ENCODE measurements at places on chromosomes 1 and 21. TPM values are rescaled to one million over a fixed set of nuclear protein-coding genes. Genes with fewer than 3 reads are reported as not detected.

- no peaks in the 10 kb centered on the region for H3K27me3 ChIP-seq
- H3K4me1 ChIP-seq: no peaks in the 10 kb centered on the region
- no peak for DNase-seq
- no peak overlapping the region for H3K27ac ChIP-seq
- no peak overlapping the region for H3K4me3 ChIP-seq
These were observed 14.1 kb upstream of the TRAPPC10 start for GRCh38 chr21:43997766-43998742.

DNA sequence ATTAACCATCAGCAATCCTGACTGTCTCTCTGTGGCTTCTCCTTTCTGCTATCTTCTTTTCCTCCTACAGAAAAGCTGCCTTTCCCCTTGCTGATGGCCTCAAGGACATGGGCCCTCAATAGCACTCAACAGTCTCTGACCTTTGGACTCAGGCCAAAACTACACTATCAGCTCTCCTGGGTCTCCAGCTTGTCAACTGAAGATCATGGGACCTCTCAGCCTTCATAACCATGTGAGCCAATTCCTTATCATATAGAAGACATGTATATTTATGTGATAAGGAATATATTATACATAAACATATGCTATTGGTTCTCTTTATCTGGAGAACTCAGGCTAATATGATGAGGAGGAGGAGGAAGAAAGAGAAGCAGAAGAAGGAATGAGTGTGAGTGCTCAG is 91.8 kb upstream of the GJB5 start:
- H3K27ac ChIP-seq: no peak overlapping the region
- no peaks in the 10 kb centered on the region for H3K4me1 ChIP-seq

The TARDBP gene
- 177 TPM for total RNA-seq

DNA sequence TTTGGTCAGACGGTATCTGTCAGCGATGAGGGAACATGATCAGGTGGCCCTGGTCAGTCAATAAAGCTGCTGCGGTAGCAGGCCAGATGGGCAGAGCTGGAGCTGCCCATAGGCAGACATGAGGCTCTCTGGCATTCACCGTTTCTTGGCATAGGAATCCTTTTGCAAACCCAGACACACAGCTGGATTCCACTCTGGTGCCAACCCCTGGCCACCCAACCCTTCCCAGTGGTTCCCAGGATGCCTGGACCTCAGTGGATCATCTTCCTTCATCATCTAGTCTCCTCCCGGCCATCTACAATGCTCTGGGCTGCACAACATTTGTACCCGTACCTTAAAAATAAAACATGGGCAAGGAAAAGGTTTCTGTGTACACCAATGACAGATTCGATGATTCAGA is 68.3 kb upstream of the ACTRT2 start:
- DNase-seq: no peak
- no peaks in the 10 kb centered on the region for H3K36me3 ChIP-seq
- no peaks in the 10 kb centered on the region for H3K27me3 ChIP-seq
- no peaks in the 10 kb centered on the region for H3K4me1 ChIP-seq

The LINGO4 gene
- total RNA-seq: 0.40 TPM

The SPATA1 gene
- 2.3 TPM for total RNA-seq

The FBXO28 gene
- total RNA-seq: 25.9 TPM

DNA sequence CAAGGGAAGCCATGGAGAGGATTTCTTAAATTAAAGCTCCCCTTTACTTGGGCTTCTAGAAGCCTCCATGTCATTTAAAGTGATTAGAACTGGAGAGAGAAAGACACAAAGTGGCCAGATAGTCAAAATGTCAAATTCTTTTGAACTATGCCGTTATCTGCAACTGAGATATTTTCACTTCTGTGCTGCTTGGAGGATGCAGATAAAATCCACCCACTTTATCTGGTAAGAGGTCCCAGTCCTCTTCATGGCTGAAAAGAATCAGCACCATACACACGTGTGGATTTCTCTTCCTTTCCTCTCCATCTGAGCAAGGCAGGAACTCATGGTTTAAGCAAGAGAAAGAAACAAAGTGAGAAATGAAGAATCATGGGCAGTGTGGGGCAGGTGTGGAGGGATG is 276.9 kb upstream of the RUNX1 start:
- H3K4me1 ChIP-seq: no peaks in the 10 kb centered on the region
- no peak overlapping the region for H3K27ac ChIP-seq
- H3K27me3 ChIP-seq: no peaks in the 10 kb centered on the region
- no peaks in the 10 kb centered on the region for H3K36me3 ChIP-seq
- no peak for DNase-seq

The F3 gene
- total RNA-seq: not detected

DNA sequence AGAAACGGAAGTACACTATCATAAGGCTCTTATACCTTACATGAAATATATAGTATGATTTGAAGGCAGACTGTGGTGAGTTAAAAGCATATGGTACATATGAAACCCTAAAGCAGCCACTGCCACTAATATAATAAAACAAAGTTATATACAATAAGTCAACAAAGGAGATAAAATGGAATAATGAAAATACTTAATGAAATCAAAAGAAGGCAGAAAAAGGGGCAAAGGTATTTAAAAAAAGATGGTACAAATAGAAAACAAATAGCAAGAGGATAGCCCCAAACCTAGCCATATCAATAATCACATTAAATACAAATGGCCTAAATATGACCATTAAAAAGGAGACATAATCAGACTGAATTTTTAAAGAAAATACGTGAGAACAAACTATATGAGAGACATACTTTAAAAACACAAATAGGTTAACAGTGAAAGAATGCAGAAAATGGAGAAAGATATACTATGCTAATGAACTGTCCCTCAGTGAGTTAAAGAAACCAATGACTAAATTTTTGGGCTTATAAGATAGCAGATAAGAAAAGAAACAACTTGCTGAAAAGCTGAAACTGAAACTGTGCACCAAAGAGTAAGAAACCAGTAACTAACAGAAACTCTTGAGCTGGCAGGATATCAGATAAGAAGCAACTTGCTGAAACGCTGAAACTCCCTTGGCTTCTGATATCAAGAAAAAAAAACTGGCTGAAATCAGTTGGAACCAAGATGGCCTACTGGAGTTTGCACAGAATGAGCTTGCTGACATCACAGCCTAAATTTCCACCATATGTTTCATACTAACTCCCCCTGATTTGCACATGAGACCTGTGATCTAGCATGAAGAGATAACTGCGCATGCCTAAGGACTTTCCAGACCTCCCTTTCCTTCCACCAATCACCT is 44.3 kb upstream of the IL10 start:
- peaks cover 9% of the 10 kb centered on the region for H3K4me1 ChIP-seq
- no peak overlapping the region for H3K4me3 ChIP-seq
- no peaks in the 10 kb centered on the region for H3K36me3 ChIP-seq
- DNase-seq: no peak
- H3K27ac ChIP-seq: peak overlapping the region; percentile 54

- no peak overlapping the region for H3K27ac ChIP-seq
- H3K4me3 ChIP-seq: no peak overlapping the region
- H3K27me3 ChIP-seq: no peaks in the 10 kb centered on the region
- no peaks in the 10 kb centered on the region for H3K4me1 ChIP-seq
- H3K36me3 ChIP-seq: no peaks in the 10 kb centered on the region
These were observed 519.8 kb upstream of the PLXNA2 start for GRCh38 chr1:208763971-208764370.

The CFH gene
- total RNA-seq: 2.2 TPM

The DCST1 gene
- total RNA-seq: not detected

GRCh38 chr1:203665993-203666392 is 39.4 kb downstream of the ATP2B4 start:
- no peak overlapping the region for H3K27ac ChIP-seq
- H3K4me3 ChIP-seq: no peak overlapping the region
- peaks cover 10% of the 10 kb centered on the region for H3K36me3 ChIP-seq
- no peaks in the 10 kb centered on the region for H3K27me3 ChIP-seq
- no peak for DNase-seq

The SEMA4A gene
- total RNA-seq: 4.6 TPM

The PRAMEF4 gene
- total RNA-seq: not detected

GRCh38 chr1:202084791-202085681 is 37.7 kb upstream of the GPR37L1 start:
- no peak overlapping the region for H3K4me3 ChIP-seq
- DNase-seq: no peak
- no peaks in the 10 kb centered on the region for H3K27me3 ChIP-seq
- H3K4me1 ChIP-seq: no peaks in the 10 kb centered on the region

The KPRP gene
- total RNA-seq: not detected

DNA sequence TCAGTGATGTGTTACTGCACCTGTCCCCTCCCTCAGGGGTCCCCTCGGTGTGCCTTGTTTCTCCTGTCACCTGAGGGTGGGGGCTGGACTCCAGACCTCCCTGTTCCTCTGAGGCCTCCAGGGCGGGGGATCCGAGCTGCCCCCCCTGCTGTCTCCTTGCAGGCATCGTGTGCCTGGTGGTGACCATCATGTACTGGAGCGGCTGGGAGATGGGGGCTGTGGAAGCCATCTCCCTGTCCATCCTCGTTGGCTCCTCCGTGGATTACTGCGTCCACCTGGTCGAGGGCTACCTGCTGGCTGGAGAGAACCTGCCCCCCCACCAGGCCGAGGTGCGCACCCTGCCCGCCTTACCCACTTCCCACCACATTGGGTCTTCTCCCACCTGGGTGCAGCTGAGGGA is 56.4 kb downstream of the DISP3 start:
- H3K36me3 ChIP-seq: no peaks in the 10 kb centered on the region
- peaks cover 9% of the 10 kb centered on the region for H3K27me3 ChIP-seq
- no peak overlapping the region for H3K27ac ChIP-seq
- DNase-seq: no peak
- H3K4me3 ChIP-seq: no peak overlapping the region

- no peaks in the 10 kb centered on the region for H3K36me3 ChIP-seq
- no peak for DNase-seq
- H3K4me3 ChIP-seq: peak within 1 kb of the TSS; percentile 11
- peaks cover 2% of the 10 kb centered on the region for H3K4me1 ChIP-seq
- H3K27ac ChIP-seq: no peak within 1 kb of the TSS
- peaks cover 21% of the 10 kb centered on the region for H3K27me3 ChIP-seq
These were observed at the start of gene SLC44A3 for GRCh38 chr1:94819945-94820746. TSS of gene SLC44A3 (plus strand) at chr1:94820357. CDS start at chr1:94820452, 95 bp downstream.

- DNase-seq: peak; percentile 72
- H3K27me3 ChIP-seq: no peaks in the 10 kb centered on the region
- H3K4me3 ChIP-seq: no peak within 1 kb of the TSS
- no peaks in the 10 kb centered on the region for H3K36me3 ChIP-seq
These were observed at the start of gene SPOCD1 for GRCh38 chr1:31815752-31816500. TSS of gene SPOCD1 (minus strand) at chr1:31816022. CDS start at chr1:31815333, 689 bp downstream.

The AGT gene
- total RNA-seq: 1.5 TPM

DNA sequence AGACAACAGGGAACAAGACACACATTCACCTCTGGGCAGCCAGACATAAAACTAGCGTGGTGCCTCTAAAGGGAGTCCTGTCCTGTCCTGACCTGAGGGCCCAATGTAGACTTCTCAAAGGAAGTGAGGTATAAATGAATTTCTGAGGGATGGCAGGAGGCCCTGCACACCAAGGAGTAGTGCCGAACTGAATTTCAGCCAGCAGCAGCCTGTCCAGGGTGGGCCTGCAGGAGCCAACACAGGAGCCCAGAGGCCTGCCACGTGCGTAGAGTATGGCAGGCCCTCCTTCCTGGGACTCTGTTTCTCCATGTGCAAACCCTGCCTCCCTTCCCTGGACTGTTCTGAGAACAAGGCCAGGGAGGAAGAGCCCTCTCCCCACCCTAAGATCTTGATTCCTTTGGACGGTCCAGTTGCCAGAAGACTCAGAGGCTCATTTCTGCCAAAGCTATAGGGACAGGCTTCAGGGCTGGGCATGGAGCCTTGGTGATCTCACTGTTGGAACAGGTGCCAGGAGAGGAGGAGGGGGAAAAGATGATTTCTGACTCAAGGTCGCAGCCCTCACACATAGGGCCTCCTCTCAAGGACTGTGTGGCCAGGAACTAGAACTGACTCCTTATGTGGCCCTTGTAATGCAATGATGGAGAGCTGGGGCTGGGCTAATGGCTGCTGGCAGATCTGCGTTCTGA is 1.8 kb upstream of the FABP3 start:
- H3K27ac ChIP-seq: no peak overlapping the region
- H3K27me3 ChIP-seq: peaks cover 16% of the 10 kb centered on the region
- no peak overlapping the region for H3K4me3 ChIP-seq
- DNase-seq: no peak
- peaks cover 13% of the 10 kb centered on the region for H3K4me1 ChIP-seq

- no peaks in the 10 kb centered on the region for H3K27me3 ChIP-seq
- H3K36me3 ChIP-seq: peaks cover 59% of the 10 kb centered on the region
- DNase-seq: no peak
- H3K27ac ChIP-seq: no peak overlapping the region
- peaks cover 8% of the 10 kb centered on the region for H3K4me1 ChIP-seq
These were observed 5.9 kb downstream of the IARS2 start for GRCh38 chr1:220099826-220100225.

DNA sequence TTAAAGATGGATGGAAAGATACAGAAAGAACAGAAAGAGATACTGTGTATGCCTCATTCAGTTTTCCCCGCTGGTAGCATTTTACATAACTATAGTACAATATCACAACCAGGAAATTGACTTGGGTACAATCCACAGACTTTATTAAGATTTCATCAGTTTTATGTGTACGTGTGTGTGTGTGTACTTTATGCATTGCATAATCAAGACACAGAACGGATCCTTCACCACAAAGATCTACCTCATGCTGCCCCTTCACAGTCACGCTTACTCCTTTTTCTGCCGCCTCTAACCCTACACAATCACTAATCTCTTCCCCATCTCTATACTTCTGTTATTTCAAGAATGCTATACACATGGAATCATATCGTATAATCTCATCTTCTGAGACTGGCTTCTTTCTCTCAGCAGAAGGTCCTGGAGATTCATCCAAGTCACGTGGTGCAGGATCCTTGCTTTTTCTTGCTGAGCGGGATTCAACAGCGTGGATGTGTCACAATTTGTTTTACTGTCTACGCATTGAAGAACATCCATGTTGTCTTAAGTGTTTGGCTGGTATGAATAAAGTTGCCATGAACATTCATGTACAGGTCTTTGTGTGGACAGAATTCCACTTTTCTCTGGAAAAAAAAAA is 76.7 kb downstream of the SLC35F3 start:
- peaks cover 3% of the 10 kb centered on the region for H3K27me3 ChIP-seq
- H3K4me3 ChIP-seq: no peak overlapping the region
- no peaks in the 10 kb centered on the region for H3K36me3 ChIP-seq

DNA sequence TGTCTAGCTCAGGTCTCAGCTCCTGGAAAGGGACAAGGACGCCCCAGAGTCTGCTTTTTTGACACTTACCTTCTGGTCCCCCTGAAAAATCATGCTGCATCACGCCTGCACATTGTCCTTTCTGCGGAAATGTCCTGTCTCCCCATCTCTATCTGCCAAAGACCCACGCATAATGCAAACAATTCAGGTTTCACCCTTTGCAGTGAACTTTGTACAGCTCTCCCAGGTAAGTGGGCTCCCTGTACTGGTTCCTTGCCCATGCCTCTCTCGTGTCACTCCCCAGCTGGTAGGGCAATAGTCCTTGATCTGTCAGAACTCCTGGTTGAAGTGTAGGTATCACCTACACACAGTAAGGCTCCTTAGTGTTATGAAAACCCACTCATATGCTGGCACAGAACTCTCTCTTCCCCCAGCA is 102.9 kb upstream of the IRF2BP2 start:
- H3K27me3 ChIP-seq: no peaks in the 10 kb centered on the region
- no peaks in the 10 kb centered on the region for H3K36me3 ChIP-seq
- H3K27ac ChIP-seq: no peak overlapping the region
- H3K4me1 ChIP-seq: peaks cover 2% of the 10 kb centered on the region

The ADCY10 gene
- total RNA-seq: 0.49 TPM
